ENCODE measurements at places on chromosomes 3 and 15. TPM values are rescaled to one million over a fixed set of nuclear protein-coding genes. Genes with fewer than 3 reads are reported as not detected.

DNA sequence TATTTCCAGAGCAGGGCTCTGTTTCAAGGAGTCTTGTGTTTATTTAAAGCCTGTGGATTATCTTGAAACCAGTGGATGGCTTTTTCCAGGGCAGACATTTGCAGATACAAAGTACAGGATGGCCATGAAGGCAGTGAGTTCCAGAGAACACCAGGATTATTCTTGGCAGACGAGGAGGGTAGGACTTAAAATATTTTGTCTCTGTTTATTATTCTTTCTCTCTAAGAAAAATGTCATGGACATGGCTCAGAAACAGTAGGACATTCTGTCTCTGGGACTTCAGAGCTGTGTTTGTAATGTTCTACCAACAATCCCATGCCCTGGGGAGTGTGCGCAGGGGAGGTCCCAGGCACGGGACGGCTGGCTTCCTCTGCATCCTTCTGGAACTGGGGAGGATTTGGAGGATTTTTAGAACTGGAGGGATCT lies 125.9 kb downstream of the ATP10A start:
- no peak for DNase-seq

DNA sequence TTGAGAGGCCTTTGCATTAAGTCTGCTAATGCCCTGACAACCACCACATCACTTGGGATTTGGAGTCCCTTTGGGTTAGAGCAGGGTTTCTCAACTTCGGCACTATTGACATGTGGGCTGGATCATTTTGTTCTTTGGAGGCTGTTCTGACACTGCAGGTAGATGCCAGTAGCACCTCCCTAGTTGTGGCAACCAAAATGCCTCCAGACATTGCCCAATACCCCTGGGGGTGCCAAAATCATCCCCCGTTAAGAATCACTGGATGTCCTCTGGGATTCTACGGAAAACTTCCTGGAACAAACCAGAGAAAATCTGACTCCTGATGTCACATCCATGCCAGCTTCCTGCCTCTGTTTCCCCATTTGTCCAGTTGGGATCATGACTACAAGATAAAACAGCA lies 37.2 kb upstream of the BLM start:
- DNase-seq, result no peak

GRCh38 chr15:91521548-91521947 lies 332.0 kb upstream of the SLCO3A1 start:
- no peak for DNase-seq

GRCh38 chr15:93585012-93585411 lies 496.0 kb upstream of the RGMA start:
- DNase-seq, result no peak

DNA sequence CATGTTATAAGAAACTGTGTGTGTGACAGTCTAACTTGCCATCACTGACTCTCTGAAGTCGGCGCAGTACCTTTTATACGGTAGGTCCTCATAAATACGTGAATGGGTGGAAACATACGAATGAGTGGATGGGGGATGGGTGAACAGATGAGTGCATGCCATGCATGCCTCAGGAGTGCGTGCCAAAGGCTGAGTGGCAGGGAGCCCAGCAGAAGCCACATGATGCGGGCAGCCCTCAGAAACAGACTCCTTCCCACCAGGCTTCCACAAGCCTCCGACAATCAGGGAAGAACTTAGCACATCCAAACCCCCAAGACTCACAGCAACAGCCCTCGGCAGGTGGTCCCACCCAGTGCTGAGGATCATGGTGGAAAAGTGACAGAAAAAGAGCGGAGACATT lies 16.7 kb downstream of the HCN4 start:
- peak; percentile 82 for DNase-seq

- DNase-seq, result no peak
These were observed 634.0 kb upstream of the BCHE start for GRCh38 chr3:166471074-166471767.

- DNase-seq, result no peak
These were observed 105.3 kb upstream of the C2CD4B start for GRCh38 chr15:62270216-62270921.

GRCh38 chr3:45688194-45688881 lies 858 bp upstream of the SACM1L start:
- DNase-seq, result no peak

DNA sequence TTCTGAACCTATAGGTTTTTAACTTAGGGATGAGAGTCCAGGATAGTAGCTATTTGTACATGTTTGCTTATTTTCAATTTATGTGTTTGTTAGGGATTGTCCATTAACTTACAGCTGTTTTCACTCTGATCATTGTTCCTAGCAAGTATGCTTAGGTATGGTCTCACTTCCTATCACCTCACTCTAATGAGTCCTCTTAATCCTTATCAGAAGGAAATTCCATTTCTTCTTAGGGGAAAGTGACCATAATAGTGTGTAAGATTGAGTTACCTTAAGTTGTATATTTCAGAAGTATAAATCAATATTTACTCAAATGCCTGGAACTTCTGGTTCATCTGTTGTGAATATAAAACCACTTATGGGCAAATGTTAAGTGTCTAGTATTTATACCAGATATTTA lies 53.0 kb downstream of the PIAS1 start:
- DNase-seq, result no peak

DTWD1 gene
- total RNA-seq, result 24.9 TPM

XRN1 gene
- total RNA-seq, result 148 TPM

LCTL gene
- total RNA-seq, result not detected

SNX33 gene
- 25.0 TPM for total RNA-seq

Measured in thyroid gland (tissue), 4 donors.